GM23248 (cell line): ENCODE measurements at places on chromosomes 5 and 9.
A peak's percentile ranks its signal among the peaks of the same experiment; 100 is the strongest.

- DNase-seq, result peak; percentile 42
These were observed 138.3 kb upstream of the SMIM23 start for GRCh38 chr5:171647043-171647903.

DNA sequence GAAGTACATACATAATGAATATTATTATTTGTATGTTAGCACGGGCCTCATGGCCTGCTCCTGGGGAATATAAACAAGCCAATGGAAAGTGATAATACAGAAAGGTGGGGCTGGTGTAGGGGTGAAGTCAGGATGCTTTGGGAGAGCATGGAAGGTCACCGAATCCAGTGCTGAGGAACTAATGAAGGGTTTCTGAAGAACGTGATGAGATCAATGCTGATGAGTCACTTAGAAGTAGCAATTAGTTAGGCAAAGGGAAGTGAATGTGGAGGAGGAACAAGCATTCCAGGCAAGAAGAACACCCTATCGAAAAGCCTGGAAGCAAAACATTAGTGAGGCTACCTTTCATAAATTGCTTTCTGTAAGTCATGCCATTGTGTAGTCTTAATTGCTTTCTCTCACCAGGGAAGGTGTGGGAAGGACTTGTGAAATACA lies 2.1 kb downstream of the ANXA1 start:
- DNase-seq, result peak; percentile 79

DNA sequence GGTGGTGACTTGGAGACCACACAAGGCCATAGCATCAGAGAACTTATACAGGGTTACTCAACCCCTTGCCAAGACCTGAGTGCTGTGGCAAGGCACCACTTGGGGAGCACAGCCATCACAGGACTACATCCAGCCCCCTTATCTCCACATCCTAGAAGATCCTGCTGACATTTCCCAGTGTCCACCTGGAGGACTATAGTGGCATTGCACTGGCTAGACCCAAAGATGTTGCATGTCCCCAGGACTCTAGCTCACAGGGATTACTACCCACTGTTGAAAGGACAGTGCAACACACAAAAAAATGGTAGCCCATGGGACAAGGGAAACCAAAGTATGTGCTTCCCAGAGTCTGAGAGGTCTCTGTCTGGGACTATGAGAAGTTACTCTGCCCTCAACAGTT lies 411.1 kb upstream of the NUDT12 start:
- DNase-seq, result no peak

DNA sequence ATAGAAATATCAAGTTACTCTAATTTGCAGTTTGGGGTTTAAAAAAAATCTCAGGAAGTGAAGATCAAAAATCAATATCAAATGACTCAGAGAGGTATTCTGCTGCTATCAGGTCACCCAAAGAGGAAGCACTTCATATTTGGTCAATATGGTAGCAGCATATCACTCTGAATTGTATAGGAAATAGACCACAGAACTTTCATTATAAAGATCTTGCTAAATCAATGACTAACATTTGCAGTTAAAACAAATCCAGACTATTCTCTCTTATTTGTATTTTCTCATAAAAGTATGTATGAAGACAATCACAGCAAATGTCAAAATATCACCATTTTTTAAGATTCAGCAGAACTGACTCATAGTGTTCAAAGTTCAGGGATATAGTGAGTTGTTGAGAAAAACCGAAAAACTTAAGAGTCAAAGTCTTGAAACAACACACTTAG lies 105.8 kb upstream of the PCSK1 start:
- peak; percentile 15 for DNase-seq

- DNase-seq, result no peak
These were observed 32.3 kb upstream of the TNPO1 start for GRCh38 chr5:72784129-72784528.

DNA sequence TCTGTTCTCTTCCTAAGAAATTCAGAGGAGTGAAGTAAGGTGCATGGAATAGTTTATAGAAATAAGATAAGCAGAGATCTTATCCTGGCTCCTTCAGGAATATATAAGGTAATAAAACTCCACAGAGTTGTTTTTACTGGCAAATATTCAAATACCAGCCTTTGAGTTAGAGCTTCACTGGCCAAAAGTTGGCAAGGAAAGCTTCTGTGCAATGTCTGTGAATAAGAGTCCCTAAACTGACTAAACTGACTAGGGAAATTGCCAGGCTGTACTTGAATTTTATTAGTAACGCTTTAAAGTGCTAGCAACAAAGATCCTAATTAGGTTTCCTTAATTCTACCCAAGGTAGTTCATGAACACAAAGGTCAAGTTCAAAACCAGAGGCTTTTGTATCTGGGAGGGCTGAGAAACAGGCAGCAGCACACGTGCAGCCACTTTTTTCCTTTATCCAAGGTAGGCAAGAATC lies 131.1 kb upstream of the MPDZ start:
- DNase-seq, result peak; percentile 63

DNA sequence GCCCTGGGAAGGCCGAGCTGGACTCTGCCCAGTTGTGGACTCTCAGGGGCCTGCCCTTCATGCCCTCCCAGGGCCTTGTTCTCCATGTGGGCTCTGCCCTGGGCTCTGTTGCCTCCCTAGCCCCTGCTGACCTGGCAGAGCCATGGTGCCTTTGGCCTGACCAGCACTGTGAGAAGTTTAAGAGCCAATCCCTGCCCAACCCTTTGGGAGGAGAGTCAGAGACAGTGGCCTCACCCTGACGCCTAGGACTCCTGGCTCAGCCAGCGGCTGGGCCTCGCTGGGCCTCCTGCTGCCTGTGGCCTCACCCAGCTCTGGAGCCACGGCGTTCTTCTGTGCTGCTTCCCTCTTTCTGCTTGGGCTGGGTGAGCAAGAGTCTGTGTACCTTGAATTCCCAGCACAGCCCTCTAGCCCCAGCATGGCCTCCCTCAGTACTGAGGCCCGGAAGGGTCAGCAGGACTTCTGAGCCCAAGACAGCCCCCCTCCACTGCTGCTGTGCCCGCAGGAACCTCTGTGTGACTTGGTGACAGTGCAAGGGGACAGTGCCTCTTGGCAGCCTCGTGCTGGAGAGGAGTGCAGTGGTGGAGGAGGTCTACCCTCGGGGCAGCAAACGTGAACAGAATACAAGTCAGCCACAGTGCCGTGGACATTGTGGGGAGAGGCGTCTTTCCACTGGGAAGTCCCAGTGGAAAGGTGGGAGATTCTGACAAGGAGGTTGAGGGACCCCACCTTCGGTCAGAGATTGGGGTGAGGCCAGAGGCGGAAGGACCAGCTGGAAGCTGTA lies 97.4 kb downstream of the CACNA1B start:
- no peak for DNase-seq

DNA sequence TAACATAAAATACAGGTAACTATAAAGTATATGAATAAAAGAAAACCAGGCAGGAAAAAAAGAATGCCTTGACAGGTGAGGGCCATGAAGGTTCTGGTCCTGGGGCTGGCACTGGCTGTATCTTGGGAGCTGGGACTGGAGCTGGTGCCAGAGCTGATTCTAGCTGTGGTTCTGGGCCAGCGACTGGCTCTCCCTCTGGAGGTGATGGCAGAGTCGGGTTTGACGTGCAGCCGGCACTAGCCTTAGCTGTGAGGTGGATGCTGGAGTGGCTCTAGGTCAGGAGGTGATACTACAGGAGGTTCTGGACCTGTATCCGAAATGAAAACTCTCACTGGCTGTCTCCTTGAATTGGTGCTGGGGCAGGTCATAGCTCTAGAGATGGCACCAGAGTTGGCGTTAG lies 22.3 kb downstream of the OBP2B start:
- DNase-seq, result no peak

GRCh38 chr9:71663216-71663615 lies 105.1 kb downstream of the CEMIP2 start:
- DNase-seq, result no peak

DNA sequence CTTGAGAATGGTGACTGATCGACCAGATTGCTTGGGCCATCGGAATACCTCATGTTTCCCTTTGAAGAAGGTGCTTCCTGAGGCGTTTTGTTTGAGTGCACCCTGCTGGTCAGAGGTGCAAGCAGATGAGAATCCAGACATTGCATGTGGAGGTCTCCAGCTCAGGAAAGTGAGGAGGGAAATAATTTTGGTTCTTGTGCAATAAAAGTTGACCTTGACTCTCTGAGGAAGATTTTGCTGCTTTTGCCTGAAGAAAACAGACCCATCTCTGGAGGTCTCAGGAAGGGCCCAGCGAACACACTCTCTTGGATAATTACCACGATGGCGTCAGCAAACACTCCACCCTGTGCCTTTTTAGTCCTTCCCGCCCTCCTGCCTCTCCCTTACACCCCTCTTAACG lies 69.7 kb downstream of the GRAMD2B start:
- DNase-seq, result no peak

DNA sequence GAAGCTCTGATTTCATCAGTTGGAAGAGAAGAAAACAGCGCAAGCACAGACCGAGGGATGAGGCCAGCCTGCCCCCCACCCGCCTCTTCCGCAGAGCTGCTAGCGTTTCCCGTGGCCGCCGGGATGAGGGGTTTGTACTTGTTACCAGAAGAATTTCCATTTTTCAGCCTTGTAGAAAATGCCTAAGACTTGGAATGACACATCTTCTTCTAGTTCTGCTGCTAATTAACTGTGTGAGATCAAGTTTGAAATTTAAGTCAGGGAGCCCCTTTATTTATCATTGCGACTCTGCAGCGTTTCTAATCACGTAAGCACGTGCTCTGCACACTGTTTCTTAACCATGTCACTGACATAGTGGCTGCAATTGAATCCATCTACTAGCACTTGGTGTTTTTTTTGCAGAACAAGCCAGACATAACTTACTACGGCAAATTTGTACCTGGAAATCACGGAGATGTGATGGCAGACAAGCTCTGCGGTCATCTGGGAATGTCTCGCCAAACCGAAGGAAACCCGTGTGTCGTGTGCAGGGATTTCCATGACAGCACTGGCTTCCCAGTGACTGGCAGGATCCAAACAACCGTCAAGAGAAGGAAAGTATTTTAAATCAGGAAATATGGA lies 41.8 kb upstream of the ROR2 start:
- DNase-seq, result peak; percentile 60

GRCh38 chr5:14557791-14558415 lies 23.7 kb upstream of the OTULINL start:
- no peak for DNase-seq

DNA sequence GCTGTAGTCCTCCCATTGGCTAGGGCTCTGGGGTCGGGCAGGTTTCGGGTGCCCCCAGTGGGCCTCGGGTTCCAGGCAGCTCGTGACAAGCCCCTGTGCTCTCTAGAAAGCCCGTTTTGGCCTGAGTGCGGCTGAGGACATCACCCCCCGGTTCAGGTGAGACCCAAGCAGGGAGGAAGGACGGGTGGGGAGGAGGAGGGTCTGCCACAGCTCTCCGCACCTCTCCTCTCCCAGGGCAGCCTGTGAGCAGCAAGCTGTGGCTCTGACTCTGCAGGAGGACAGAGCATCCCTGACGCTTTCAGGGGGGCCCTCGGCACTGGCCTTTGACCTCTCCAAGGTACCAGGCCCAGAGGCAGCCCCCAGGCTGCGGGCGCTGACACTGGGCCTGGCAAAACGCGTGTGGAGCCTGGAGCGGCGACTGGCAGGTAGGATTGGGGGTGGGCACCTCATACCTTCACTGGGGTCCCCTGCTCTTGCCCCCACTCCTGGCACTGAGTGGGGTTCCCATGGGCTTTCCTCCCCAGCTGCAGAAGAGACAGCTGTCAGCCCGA lies 672 bp downstream of the PAXX start:
- no peak for DNase-seq

GRCh38 chr9:129236441-129237145 lies 58.5 kb upstream of the IER5L start:
- DNase-seq, result no peak

- DNase-seq, result peak; percentile 84
These were observed 1.1 kb downstream of the CRAT start for GRCh38 chr9:129109537-129109903.

DNA sequence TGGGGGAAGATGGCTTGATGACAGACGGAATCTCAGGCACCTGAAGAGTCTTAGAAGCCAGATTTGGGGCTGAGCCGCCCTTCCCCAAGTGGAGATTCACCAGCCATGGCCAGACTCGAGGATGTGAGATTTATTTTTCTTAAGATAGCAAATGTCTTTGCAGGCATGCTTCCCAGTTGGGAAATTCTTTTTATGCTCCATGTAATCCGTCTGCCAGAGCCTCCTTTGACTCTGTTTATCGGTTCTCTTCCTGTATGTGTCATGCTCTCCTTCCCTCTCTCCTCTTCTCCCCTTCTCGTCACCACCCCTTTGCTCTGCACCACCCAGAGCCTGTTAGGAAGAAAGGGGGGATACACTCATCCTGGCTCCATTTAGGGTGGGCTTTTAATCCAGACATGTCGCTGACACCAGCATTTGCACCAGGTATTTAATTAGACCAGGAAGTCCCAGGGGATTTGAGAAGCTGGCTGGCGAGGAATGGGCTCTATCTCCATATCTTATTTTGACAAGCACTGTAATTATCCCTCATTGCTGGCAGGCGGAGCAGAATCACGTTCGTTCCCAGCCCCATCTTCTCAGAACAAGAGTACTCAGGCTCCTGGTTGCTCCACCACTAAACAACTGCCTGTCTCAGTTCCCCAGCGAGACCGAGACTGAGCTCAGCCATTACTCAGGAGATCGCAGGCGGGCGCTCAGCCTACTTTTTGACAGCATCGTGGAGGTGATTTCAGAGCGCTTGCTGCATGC lies 50.9 kb downstream of the KCNIP1 start:
- DNase-seq, result no peak

- DNase-seq, result no peak
These were observed 7.7 kb upstream of the GPR151 start for GRCh38 chr5:146523698-146524097.

DNA sequence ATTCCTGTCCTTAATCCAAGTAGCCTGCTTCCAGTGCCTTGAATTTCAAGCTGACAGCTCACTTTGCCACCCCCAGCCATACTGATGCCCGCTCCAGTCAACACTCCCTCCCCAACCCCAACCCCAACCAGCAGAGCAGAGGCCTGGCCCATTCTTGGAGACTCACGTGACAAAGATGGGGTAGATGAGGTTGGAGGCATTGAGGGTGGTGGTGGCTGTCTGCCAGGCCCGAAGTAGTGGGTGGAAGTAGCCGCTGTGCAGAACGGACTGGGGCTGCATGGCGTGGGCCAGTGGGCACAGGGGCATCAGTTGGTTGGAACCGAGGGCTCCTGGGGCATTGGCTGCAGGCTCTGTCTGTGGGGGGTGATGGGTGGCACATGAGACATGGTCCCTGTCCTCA lies 7.8 kb downstream of the ALAD start:
- DNase-seq, result no peak

- DNase-seq, result peak; percentile 69
These were observed 148.7 kb upstream of the SLC12A2 start for GRCh38 chr5:127934791-127935256.

- DNase-seq, result no peak
These were observed 3.7 kb downstream of the CD180 start for GRCh38 chr5:67192719-67193438.

GRCh38 chr5:133727636-133728035 lies 115.3 kb upstream of the FSTL4 start:
- peak; percentile 8 for DNase-seq

DNA sequence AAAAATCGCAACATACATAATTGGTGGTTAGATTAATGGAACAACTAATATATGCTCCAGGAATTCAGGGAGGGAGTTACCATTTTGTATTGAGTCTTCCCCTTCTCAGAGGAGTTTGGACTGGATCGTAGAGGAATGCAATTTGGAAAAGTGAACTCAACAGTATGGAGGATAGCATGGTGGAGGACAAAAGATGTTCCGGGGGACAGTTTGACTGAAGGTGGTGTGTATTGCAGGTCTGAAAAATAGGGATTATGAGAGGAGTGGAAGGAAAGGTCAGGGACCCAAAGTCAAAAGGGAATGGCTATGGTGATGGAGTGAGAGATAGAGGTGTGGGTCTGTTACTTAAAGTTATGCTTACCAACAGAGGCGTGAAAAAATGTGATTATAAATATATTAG lies 1.5 kb downstream of the DNAJC21 start:
- no peak for DNase-seq
